ENCODE measurements at places on chromosomes 4 and X.

DNA sequence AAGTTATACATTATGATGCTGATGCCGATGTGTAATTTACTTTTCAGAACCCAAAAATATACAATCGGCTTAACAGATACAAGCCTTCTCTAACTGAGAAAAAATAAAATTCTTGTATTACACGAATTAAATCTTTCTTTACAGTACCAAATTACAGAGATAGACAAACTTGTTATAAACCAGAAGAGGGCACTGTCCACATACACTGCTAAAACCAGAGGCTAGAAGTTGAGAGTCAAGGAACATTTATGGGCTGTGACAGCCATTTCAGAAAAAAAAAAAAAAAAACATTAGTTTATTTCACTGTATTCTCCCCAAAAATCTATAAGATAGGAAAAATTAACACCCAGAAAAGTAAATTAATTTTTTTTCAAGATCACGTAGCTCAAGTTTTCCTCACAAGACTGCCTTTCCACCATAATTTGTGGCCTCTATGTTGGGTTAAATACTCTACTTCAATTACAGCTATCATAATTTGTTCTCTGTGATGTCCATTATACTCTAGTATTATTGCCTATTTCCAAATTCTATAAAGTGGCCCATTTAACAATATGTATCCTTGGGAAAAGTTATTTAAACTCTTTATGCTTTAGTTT lies 12.0 kb downstream of the EREG start:
- DNase-seq = no peak

GRCh38 chr4:138535316-138535715 lies 293.2 kb upstream of the SLC7A11 start:
- no peak for DNase-seq

GRCh38 chr4:1195109-1195671 lies 22.8 kb upstream of the SPON2 start:
- DNase-seq = no peak

GRCh38 chr4:188246488-188246887 lies 107.2 kb downstream of the TRIML1 start:
- no peak for DNase-seq

DNA sequence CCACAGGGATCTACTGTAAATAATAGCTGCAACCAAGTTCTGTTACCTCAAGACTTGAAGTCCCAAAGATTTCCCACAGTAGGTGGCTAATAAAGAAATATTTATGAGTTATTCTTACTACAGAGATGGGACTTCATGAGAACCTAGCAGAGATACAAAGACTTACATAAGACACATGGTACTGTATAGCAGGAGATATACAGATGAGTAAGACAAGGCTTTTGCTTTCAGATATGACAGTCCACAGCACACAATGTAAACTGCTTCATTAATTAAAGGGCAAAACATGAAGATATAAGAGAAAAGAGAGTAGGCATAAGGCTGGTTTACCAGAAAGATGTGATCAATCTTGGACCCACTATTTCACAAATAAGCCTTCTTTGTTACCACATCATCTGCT lies 6.6 kb downstream of the ANKRD17 start:
- no peak for DNase-seq

GRCh38 chr4:111027526-111027925 lies 404.6 kb upstream of the PITX2 start:
- no peak for DNase-seq

DNA sequence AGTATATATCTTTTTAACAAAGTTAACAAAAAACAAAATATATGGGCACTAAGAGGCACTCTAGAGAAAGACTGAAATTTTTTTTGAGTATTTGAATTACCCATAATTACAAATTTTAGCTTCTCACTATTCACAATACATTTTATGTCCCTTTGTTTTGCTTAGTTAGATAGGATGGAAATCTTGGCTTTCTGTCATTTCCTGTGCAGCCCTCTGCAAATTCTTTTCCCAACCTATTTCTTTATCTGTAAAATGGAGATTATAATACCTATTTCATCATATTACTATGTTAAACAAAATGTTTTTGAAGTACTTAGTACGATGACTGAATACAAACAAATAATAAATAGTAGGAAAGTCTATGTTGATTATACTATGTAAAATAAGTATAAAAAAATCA lies 710.0 kb downstream of the CCSER1 start:
- no peak for DNase-seq

DNA sequence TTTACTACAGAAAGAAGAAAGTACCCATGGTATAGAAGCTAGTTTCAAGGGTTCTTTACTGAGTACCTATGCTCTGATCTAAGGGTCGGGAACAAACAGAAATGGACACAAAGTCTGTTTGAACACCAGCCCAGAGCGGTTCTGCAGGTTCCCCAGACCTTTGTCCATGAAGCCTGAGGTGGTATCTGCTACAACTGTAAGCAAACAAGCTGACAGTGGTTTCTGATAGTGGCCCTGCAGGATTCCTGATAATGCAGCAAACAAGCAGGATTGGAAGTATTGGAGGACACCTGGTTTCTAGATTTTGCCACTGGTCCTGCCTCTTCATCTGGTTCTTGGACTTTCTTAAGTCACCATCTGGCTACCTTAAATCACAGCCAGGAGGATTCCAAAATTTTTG lies 23.7 kb downstream of the SMPX start:
- no peak for DNase-seq

DNA sequence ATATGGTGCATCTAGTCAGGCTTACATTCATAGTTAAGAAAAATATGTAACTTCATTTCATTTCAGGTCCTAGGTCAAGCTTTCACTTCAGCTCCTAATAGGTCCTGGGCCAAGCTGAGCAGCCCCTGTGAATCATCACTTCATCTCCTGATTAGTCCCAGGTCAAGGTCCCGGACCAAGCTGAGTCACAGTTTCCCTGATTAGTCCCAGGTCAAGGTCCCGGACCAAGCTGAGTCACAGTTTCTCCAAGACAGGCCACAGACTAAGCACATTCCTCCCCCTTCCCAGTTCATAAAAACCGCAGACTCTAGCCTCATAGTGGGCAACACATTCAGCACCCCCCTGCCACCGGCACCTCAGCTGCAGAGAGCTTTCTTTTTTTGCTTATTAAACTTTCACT lies 1331.8 kb downstream of the PCDH19 start:
- DNase-seq = no peak

- no peak for DNase-seq
These were observed 905.9 kb downstream of the CENPC start for GRCh38 chr4:66639361-66639760.

DNA sequence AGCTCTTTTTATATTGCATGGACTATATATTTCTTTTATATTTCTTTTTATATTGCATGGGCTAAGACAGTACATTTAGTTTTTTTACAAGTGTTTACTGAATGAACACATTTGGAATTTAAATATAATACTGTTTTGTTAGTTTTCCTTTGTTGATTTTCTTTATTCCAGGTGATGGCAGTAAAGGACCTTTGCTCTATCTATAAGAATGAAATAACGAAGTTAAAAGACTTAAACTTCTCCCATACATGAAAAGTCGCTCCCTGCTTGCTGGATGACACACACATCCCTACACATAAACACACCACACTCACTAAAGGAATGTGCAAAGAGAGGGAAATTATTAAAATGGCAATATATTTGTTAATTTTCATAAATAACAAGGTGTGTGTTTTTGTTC lies 102.5 kb upstream of the ANXA10 start:
- no peak for DNase-seq

- no peak for DNase-seq
These were observed 187.7 kb upstream of the NUDT10 start for GRCh38 chrX:51144828-51145442.

DNA sequence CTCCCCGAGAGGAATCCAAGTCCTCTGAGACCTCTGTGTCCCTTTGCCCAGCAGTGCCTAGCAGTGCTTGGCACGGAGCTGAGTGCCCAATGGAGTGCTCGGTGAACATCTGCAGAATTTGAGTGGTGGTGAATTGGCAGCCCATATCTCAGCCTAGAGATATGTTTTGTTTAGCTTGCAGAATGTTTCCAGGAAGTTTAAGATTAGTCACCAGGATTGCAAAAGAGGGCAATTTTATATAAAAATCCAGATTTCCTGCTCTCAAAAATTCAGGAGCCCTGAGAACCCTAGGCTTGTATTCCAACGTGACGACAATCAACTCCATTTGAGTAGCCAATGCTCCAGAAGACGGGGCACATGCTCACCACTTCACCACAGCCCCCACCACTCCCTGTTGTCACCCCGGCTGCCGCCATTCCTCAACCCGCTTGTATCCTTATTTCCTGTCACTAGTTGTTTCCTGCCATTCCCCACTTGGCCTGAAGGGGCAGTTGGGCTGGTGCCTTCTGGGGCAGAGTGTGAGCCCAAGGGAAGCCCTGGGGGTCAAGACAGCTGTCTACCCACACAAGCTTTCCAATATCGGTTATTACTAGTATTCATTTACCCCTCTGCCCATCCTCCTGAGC lies 116.9 kb downstream of the EFNB1 start:
- DNase-seq = no peak

DNA sequence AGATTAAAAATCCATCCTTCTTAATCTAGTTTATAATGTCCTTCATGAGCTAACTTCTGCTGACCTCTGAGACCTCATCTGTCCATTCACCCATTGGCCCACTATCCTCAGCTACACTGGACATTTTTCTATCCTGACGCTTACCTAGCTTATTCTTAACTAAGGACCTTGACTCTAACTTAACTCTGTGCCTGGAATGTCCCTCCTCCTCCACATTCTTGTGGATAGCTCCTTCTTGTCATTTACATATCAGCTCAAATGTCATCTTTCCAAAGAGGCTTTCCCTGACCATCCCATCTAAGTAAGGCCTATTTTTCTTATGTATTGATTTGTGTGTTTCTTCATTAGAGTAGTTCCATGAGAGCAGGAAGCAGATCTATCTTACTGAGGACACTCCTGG lies 54.7 kb downstream of the ATXN3L start:
- DNase-seq = no peak

GRCh38 chrX:119541188-119541587 lies 24.0 kb downstream of the STEEP1 start:
- DNase-seq = no peak

GRCh38 chr4:73599182-73599581 lies 21.1 kb downstream of the RASSF6 start:
- DNase-seq = no peak

GRCh38 chrX:66015900-66016689 lies 23.8 kb downstream of the VSIG4 start:
- DNase-seq = no peak

GRCh38 chr4:5114950-5115349 lies 63.7 kb downstream of the STK32B start:
- no peak for DNase-seq

GRCh38 chr4:6498511-6499237 lies 26.3 kb upstream of the PPP2R2C start:
- DNase-seq = no peak

DNA sequence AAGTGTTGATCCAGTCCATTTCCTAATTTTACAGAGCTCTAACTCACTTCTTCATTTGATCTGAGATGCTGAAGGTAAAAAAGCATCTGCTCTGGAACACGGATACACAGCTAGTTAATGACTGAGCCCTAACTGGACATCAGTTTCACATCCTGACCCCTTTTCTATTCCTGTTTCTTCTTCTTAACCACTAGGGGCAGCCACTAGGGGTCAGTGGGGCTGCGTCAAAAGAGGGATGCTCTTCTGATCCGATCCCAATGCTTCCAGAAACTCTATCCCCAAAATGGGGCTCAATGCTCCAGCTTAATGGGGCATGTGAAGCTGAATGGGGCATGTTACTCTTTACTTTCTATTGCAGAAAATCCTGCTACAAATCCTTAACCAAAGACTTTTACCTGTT lies 33.4 kb upstream of the PHKA2 start:
- DNase-seq = no peak

DNA sequence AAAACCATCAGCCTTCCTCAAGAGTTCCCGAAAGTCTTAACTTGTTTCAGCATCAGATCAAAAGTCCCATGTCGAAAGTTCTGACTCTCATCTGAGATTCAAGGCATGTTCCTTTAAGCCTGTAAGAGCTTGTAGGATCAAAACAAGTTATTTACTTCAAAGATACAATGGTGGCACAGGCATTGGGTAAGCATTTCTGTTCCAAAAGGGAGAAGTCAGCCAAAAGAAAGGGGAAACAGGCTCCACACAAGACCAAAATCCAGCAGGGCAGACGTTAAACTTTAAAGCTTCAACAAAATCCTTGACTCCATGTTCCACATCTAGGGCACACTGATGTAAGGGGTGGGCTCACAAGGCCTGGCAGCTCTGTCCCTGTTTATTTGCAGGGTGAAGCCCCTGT lies 91.7 kb downstream of the FHDC1 start:
- no peak for DNase-seq

DNA sequence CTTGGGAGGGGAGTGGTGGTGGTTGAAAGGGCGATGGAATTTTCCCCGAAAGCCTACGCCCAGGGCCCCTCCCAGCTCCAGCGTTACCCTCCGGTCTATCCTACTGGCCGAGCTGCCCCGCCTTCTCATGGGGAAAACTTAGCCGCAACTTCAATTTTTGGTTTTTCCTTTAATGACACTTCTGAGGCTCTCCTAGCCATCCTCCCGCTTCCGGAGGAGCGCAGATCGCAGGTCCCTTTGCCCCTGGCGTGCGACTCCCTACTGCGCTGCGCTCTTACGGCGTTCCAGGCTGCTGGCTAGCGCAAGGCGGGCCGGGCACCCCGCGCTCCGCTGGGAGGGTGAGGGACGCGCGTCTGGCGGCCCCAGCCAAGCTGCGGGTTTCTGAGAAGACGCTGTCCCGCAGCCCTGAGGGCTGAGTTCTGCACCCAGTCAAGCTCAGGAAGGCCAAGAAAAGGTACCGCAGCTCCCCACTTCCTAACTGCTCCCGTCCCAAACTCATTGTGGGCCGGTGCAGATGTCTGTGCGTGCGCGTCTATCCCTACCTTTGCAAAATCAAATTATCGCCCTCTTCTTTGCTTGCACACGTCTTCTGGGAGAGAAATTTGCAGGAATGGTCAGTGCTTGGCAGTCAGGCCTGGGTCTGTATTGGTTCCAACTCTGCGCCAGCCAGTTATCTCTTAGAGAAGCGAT lies 533 bp downstream of the IL15 start:
- peak; percentile 4 for DNase-seq

- no peak for DNase-seq
These were observed 1911.4 kb downstream of the STIM2 start for GRCh38 chr4:28772066-28772465.

DNA sequence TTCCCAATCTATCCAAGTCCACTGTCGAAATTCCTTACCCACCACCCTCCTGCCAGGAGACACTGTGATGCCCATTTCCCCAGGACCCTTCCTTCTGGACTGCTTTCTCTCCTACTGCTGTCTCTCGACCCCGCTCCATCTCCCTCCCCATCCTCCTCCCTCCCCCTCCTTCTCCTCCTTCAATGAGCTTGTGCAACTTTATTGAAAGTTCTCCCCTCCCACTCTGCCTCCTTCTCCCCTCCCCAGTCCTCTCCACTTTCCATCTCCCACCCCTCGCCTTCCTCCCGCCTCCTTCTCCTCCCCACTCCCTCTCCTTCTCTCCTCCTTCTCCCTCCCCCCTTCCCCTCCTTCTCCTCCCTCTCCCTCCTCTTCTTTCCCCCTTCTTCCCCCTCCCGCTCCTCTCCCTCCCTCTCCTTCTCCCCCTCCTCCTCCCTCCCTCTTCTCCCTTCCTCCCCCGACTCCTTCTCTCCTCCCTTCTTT lies 116.6 kb upstream of the FAT1 start:
- no peak for DNase-seq
